Activated T-cell treated with anti-CD3 and anti-CD28 coated beads, Interleukin-2, amount 50 U/mL, for 72 hours (primary cell): ENCODE measurements at places on chromosomes 11 and 22.

DNA sequence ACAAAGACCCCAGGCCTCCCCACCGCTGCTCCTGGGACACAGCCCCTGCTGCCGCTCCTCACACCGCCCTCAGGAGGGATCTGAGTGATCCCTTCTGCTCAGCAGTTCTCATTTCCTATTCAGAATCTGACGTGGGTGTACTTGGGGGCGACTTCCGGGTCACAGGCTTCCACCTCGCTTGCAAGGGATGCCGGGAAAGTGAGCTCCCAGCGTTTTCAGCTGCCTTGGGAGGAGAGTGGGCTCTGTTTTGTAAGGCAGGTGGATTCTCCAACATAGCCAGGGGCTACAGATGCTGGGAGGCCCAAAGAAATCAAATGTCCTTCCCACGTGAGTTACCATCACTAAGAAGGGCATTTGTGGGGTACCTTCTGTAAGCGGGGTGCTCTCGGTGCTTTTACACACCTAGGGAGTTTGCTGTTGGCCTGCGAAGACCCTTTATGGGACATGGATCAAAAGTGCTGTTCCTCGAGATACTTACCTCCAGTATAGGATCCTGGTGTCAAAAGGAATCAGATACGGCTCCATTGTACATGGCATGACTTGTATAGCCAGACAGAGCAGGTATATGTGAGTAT lies 9.7 kb upstream of the LRRC10B start:
- no peak for DNase-seq

DNA sequence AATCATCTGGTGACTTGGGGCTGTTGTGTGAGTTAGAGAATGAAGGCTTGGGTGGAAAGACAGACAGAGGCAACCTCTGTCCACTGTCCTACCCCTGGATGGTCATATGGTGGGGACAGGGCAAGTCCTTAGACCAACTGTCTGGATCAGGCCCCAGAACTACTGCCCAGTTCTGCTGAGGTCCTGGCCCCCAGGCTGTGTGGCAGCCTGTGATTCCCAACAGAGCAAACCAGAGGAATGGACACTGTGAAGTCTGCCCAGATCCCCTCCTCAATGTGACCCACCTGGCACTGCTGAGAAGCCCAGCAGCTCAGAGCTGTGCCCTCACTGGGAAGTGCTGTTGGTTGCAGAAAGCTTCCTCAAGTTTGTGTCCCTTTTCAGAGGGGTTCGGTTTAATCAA lies 69.0 kb downstream of the GGTLC2 start:
- DNase-seq, result no peak

- no peak for DNase-seq
Observed at GRCh38 chr11:45772449-45772774, 32.5 kb upstream of the SLC35C1 start.

DNA sequence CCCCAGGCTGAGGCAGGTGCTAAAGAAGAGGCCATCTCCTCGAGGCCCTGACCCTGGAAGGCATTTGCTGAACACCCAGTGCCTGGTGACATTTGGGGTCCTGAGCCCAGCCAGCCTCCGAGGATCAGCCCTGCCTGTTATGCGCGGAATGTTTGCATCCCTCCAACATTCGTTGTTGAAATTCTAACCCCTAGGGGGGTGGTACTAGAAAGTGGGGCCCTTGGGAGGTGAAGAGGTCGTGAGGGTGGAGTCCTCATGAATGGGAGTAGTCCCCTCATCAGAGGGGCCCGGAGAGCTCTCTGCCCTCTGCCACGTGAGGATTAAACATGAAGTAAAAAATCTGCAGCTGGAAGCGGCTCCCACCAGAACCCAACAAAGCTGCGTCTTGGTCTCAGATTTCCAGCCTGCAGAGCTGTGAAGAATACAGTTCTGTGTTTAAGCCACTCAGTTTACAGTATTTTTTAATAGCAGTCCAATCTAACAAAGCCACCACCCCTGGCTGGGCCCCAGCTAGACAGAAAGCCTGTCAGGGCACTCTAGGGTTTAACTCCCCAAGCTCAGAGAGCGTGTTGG lies 35.3 kb upstream of the SEPTIN5 start:
- no peak for DNase-seq

DNA sequence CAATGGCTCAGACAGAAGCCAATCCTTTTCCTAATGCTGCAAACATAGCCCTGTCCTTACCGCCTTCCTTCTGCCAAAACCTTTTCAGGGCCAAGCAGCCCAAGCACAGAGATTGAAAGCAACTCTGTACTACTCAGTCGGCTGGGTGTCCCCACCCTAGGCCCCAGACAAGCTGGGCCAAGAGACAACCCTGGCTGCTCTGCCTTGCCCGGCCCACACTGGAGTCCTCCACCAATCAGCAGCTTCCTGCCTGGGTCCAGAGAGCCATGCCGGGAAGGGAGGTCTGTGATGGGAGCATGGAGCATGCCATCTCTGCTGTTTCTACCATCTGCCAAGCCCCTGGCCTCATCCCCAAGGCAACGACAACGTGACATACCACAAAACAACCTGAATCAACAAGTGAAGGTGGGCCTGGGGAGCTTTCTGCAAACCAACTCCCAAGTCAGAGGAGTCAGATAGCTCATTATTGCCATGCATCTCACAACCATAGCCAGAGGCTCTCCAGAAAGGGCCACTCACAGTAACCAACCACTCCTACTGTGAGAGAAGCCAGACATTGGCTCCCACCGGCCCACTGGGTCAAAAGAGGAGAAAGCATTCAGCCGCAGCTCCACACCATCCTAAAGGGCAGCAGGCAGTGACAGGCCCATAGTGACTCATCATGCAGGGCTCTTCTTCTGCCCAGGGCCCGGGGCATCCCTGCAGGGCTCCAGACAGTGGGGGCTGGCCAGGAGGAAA lies 18.2 kb downstream of the PATZ1 start:
- DNase-seq, result no peak

- DNase-seq, result no peak
Observed at GRCh38 chr22:17411213-17411612, 42.0 kb downstream of the CECR2 start.

DNA sequence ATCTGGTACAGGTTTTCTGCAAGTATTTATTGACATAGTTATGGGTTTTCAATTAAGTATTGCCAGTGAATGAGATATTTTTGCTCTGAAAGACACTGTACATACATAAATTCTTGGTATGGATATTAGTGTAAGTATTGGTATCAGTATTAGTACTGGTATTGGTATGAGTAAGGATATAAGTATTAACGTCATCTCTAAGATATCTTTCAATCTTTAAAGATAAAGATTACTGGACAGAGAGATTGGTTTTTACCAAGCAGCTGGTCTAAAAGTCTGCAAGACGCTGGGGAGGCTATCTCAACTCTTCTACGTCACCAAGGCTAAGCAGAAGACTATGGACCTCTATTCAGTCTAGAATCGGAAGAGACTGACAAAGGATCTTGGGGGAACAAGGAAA lies 234.5 kb downstream of the NXPE2 start:
- DNase-seq, result no peak

GRCh38 chr11:32092581-32093170 lies 1.8 kb downstream of the RCN1 start:
- DNase-seq, result no peak

GRCh38 chr11:62678770-62679696 lies at the start of gene UBXN1:
TSS of gene UBXN1 (minus strand) at chr11:62679073. CDS start at chr11:62678923, 150 bp downstream.
- peak; percentile 86 for DNase-seq

DNA sequence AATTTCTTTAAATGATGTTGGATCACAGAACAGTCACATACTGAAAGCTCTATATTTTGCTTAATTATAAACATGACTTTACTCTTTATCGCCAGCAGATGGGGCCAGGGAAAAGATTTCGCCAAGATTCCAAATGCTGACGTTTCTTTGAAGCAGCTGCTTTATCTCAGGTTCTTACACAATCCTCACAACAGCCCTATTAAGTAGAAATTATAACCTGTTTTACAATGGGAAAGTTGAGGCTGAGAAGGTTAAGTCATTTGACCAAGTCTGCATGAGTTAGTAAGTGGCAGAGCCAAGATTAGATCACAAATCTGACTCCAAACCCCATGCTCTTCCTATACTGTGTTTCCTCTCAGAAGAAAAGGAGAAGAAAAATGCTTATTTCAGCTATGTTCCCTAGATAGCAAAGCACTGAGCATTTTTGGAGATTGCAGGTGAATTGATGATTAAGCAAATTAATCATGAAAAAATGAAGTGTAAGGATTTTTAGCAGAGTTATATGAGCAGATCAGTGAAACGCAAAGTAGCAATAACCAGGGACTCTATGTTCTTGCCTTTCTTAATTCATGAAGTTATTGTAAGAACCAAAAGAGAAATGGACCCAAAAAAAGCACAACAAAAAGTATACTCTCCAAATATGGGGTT lies 79.0 kb downstream of the AASDHPPT start:
- peak; percentile 3 for DNase-seq

- DNase-seq, result no peak
Observed at GRCh38 chr22:29442976-29443375, 4.6 kb downstream of the RFPL1 start.

GRCh38 chr22:50280022-50280707 lies 10.0 kb upstream of the MAPK11 start:
- DNase-seq, result no peak

DNA sequence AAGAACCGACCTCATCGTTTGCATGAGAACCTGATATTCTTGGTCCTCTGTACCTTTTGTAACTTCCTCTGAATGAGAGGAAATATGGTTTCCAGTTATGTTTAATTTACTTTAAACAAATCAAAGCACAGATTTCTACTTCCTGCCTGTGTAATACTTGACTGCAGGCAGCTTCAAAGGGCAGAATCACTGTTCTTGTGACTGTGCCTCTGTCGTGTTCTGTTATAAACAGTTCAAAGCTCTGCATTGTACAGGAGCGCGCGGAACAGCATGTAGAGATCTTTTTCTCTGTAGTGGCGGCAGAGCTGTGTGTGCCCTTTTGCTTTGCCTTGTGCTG lies 73.2 kb upstream of the CLDN5 start:
- peak; percentile 14 for DNase-seq

DNA sequence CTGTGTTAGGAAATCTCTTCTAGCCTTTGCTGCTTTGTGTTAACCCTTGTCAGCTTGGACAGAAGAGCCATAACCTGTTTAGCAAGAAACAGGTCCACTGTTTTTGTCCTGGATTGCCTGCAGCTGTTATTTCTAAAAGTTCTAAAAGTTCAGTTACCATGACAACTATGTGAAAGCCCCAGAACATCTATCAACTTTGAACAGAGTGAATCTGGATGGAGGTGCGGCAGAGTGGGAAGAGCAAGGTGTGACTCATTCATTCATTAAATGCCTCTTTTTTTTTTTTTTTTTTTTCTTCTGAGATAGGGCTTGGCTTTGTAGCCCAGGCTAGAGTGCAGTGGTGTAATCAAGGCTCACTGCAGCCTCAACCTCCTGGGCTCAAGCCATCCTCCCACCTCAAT lies 50.5 kb downstream of the RBX1 start:
- no peak for DNase-seq

GRCh38 chr11:109972181-109972715 lies 120.9 kb upstream of the ZC3H12C start:
- DNase-seq, result no peak

DNA sequence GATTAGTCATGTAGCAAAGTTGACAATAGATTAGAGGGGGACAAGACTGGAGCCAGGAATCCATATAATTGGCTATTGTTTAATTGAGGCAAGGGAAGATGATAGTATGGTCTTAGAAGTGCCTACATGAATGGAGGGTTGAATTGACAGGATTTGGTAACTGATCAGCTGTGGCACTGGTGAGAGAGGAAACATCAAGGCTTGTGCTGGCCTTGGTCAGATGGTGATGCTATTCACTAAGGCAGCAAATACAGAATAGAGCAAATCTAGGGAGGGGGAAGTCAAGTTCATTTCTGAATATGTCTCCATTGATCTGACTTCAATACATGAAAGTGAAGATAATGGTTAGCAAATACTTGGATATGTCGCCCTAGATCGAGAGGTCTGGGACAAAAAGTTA lies 54.3 kb upstream of the APOA1 start:
- no peak for DNase-seq

DNA sequence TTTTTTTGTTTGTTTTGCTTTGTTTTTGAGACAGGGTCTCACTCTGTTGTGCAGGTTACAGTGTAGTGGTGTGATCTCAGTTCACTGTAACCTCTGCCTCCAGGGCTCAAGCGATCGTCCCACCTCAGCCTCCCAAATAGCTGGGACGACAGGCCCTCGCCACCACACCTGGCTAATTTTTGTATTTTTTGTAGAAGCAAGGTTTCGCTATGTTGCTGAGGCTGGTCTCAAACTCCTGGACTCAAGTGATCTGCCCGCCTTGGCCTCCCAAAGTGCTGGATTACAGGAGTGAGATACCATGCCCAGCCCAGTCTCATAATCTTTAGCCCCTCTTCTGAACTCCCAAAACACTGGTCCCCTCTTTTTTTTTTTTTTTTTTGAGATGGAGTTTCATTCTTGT lies 50.6 kb downstream of the KCNJ4 start:
- DNase-seq, result no peak

- DNase-seq, result no peak
Observed at GRCh38 chr11:8987446-8987845, 16.4 kb downstream of the NRIP3 start.

DNA sequence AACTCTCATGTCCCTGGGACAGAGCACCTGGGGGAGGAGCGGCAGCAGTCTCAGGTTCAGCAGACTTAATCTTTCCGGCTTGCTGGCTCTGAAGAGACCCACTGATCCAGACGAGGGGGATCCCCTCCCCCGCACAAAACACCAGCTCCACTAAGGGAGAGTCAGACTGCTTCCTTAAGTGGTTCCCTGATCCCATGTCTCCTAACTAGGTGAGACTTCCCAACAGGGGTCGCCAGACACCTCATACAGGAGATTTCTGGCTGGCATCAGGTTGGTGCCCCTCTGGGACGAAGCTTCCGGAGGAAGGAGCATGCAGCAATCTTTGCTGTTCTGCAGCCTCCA lies 157.2 kb upstream of the TMEM45B start:
- no peak for DNase-seq

- no peak for DNase-seq
Observed at GRCh38 chr11:115740324-115740723, 236.1 kb upstream of the CADM1 start.

GRCh38 chr22:24554313-24555164 lies at the start of gene GUCD1:
TSS of gene GUCD1 (minus strand) at chr22:24555138. CDS start at chr22:24554991, 147 bp downstream.
- DNase-seq, result peak; percentile 35

DNA sequence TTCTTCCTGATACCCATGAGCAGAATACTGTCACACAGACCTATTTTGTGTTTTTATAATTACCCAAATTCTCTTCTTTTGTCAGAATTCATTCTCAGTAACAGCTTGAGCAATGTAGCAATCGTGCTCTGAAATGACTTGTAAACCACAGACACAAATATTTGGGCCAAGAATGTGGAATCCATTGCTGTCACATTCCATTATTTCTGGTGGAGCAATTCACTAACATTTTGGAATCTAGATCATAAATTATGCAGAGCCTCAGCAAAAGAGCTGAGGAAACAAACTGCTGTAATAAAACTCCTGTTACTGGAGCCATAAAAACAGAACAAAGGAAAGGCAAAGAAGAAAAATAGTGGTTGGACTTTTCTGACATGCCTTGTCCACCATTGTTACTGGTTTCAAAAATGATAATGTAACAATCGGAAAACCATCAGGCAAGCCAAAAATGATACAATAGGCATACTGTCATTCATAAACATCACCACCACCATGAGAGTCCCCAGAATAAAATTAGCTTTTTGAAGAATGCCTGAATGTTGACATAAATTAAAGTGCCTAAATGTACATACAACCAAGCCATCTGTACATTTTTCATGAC lies 223.4 kb upstream of the PITPNB start:
- DNase-seq, result no peak

GRCh38 chr11:111724615-111725129 lies 41.5 kb downstream of the PPP2R1B start:
- DNase-seq, result no peak
